ENCODE measurements at places on chromosomes 7 and 10. TPM values are rescaled to one million over a fixed set of nuclear protein-coding genes. Genes with fewer than 3 reads are reported as not detected.

Gene CNPY1
- total RNA-seq, result not detected

Gene STARD3NL
- total RNA-seq, result 108 TPM

Gene CDK14
- 49.6 TPM for total RNA-seq

Gene TEX47
- total RNA-seq, result not detected

Gene AGAP9
- total RNA-seq, result 2.6 TPM

Gene DNAJC30
- total RNA-seq, result 2.2 TPM

Gene EPHB4
- 37.1 TPM for total RNA-seq

Gene GIMAP2
- 2.9 TPM for total RNA-seq

Gene PTCD1
- 9.8 TPM for total RNA-seq

Gene RPP38
- total RNA-seq, result 15.0 TPM

Gene OGA
- 142 TPM for total RNA-seq

Gene PTPN12
- 35.6 TPM for total RNA-seq

Gene DNAH11
- total RNA-seq, result under 0.01 TPM

Gene CTAGE4
- not detected for total RNA-seq

Gene NANOS1
- total RNA-seq, result under 0.01 TPM

Gene CFAP58
- 1.00 TPM for total RNA-seq
